B cell (primary cell): ENCODE measurements at places on chromosomes 6 and 20. TPM values are rescaled to one million over a fixed set of nuclear protein-coding genes. Genes with fewer than 3 reads are reported as not detected.
A peak's percentile ranks its signal among the peaks of the same experiment; 100 is the strongest.

C6orf163 gene
- 10.0 and 11.8 TPM in 2 replicates for total RNA-seq

LST1 gene
- 7.4 and 9.5 TPM in 2 replicates for total RNA-seq

IRAK1BP1 gene
- total RNA-seq: 3.0 and 3.2 TPM in 2 replicates

ZSCAN23 gene
- total RNA-seq: 0.78 and 0.79 TPM in 2 replicates

PIGU gene
- total RNA-seq: 15.4 and 19.3 TPM in 2 replicates

SIRPB2 gene
- not detected in 2 replicates for total RNA-seq

PLCB4 gene
- not detected in 2 replicates for total RNA-seq

DNA sequence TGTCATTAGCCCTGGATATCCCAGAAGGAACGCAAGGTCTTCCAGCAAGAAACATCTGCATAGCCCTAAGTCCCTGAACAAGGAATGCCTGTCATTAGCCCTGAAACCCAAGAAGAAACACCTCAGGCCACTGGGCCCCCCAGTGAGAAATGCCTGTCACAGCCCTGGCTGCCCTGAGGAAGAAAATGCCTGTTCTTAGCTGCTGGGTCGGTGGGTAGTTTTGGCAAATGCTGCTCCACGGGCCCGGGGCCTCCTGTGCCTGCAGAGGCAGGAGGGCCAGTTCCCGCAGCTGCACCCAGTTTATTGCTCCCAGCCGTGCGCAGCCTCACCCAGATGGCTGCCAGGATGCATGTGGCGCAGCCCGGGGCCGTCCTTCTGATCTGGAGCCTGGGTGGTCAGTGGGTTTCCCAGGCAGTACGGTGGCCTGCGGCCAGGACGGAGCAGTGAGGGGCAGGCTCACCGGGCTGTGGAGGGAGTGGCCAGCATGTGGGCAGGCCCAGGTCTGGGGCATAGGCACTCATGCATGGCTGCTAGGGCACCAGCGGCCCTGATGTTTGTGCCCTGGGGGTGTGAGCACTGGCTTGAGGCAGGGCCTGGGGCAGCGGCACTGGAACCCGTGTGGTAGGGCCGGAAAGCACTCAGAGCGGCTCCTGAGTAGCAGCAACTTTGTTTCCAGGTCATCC lies 219.0 kb downstream of the ERMARD start:
- no peak for DNase-seq

DNA sequence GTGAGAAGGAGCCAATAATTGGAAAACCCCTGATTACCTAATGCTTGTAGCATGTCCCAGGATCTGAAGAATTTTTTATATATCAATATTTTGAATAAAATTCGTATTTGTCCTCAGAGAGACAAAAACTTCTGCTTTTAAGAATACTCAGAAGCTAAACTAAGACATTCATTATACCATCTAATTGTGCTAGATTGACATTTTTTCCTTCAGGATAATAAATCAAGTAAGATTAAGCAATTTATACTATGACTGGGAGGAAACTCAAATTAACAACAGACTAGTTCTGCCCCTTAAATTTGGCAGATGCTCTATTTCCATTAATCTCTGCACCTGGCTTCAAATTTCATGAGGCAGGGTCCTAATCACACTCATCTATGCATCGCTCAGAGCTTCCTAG lies 291.4 kb downstream of the PLCB1 start:
- no peak for DNase-seq

DNA sequence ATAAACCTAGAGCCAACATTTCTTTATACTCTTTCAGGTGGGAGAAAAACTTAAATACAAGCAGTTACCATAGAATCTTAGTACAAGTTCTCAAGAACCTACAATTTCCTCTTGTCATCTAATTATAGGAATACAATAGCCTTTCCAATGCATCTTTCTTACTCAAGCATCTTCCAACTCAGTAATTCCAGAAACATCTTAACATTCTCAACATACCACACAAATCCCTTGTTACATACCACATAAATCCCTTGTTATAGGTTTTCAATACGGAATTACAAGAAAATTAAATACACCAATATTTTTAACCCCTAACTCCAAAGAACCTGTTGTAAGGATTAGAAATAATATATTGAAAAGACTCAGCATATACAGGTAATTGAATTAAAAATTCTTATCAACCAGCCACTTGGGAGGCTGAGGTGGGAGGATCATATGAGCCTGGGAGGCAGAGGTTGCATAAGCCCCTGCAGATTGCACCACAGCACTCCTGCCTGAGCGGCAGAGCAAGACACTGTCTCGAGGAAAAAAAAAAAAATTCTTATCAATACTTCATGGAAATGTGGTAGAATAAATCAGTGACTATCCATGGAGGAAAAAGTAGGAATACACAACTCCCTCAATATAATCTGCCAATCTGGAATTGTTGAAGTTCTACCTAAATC lies 127.5 kb upstream of the CCDC28A start:
- DNase-seq: no peak

GRCh38 chr20:5652626-5653553 lies 97.3 kb upstream of the SHLD1 start:
- DNase-seq: peak; percentile 58

- no peak for DNase-seq
Measured at GRCh38 chr20:34875642-34876405, 588 bp upstream of the ACSS2 start.

DNA sequence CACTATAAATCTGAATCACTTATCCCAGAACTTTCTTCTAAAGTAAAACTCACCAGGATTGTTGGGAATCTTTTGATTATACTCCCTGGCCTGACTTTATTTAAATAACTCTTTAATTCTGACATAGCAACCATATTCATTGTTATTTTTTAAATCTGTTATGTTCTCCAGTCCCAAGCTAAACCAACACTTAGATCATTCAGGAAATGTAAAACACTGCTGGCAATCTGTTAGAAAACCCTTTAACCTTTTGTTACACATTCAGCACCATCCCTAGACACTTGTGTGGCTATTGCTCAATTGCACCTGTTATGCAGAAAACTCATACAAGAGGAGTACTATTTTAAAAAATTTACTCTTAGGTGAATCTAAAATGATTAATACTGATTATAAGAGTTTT lies 101.8 kb upstream of the NHSL1 start:
- no peak for DNase-seq

DNA sequence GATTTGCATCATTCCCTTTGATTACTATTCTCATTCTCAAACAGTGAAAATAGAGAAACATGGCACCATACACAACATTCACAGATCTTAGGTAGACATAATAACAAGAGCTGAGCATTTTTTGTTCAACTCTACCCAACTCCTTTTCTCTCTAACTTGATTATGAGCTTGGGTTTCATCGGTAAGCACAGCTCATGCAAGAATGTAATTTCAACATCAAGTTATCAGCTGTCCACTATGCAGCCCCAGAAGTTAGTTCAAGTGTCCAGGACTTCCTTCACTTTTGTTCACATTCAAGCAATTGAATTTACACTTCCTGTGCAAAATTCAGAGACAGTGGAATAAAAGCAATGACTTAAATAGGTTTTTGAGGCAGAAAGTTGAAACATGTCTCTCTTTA lies 297.7 kb upstream of the SASH1 start:
- DNase-seq: no peak

DNA sequence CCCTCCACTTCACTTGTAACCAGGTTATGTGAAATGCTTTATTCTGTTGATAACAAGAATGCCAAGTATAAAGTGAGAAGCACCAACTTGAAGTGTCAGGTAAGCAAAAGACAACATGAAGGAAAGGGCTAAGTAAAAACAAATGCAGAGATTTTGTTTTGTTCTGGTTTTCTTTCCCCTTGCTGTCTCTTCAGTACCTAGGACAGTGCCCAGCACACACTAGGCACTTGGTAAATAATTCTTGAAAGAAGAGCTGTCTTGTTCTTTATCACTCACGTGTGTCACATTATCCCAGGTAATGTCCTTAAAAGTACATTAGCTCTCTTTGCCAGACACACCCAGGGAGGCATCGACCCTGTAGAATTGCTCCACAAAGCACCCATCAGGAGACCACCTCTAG lies 350.0 kb upstream of the IRAK1BP1 start:
- DNase-seq: no peak

DNA sequence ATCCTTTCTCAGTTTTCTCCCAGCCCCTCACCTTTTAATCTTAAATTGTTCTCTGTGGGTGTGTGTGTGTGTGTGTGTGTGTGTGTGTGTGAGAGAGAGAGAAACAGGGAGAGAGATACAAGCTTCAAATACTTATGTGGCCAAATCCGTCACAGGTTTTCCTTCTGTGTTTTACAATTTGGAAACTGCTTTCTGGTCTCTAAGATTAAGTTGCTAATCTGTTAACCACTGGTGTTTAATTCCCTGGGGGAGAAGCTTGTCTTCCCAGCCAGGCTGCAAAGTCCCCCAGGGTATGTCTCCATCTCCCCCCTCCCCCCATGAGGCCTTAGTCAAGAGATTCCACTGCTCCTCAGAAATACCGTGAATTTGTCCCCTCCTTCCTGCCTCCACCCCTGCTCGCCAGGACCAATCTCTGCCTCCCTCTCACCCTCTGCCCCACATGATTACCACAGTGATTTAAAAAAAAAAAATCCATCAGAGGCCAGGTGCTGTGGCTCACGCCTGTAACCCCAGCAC lies 49.0 kb downstream of the RIPOR3 start:
- DNase-seq: no peak

GRCh38 chr20:51529081-51529681 lies 13.3 kb downstream of the NFATC2 start:
- no peak for DNase-seq

DNA sequence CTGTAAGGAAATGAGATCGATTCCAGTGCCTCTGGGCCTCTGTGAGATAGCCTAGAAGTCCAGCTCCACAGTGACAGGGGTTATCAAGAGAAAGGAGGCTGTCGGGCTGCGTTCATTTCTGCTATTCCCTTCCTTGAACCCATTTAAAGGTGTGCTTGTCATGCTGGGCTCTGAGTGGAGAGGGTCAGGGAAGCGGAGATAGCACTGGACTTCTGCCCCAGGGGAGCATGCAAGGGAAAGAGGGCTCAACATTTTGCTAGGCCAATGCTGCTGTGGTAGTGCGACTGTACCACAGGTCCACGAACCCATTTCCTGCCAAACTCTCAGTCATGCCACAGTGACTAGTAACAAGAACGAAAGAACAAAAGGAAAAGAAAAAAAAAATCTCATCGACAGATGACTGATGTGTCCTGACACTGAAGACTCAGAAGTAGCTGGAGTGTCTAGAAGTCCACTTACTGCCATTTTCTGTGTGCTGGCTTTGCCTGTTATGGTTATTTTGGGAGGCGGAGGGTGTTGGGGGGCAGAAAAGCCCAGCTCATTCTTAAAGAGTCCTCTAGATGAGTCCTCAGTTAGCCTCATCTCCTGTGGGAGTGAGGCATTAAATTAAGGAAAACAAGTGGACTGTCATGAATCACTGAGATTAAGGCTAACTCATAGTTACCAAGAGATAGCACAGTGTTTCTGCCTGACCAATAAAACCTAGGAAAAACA lies 8.1 kb downstream of the NEDD9 start:
- peak; percentile 20 for DNase-seq

- DNase-seq: no peak
Measured at GRCh38 chr20:14951707-14952418, 614.5 kb upstream of the FLRT3 start.

DNA sequence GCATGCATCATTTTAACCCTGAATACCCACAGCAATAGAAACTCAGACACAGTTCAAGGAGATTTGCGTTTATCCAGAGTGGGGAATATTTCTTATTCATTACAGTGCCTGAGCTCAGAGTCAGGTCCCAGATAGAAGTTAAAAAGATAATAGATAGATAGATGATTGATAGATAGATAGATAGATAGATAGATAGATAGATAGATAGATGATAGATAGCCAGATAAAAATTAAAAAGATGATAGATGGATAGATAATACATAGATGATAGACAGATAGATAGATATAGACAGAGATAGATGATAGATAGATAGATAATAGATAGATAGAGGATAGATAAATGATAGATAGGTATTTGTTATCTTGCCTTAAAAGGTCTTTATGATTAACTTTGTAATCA lies 184.7 kb downstream of the MYLK4 start:
- no peak for DNase-seq

GRCh38 chr20:13353261-13353945 lies 132.3 kb downstream of the ISM1 start:
- DNase-seq: no peak

DNA sequence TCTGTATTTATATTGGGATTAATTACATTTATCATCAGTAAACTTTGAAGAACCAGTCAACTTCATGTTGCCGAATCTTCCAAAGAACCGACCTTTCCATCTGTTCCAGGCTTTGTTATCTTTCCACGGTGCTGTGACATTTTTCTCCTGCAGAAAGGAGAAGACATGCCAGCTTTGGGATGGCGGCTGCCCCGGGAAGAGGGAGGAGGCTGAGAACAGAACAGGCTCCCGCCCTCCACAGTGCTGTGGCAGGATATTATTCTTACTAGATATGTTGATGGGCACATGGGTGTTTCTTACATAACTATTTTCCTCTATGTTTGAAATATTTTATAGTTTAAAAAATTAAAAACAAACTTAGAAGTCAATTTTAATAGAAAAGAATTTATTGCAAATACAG lies 44.9 kb downstream of the GINS1 start:
- no peak for DNase-seq

DNA sequence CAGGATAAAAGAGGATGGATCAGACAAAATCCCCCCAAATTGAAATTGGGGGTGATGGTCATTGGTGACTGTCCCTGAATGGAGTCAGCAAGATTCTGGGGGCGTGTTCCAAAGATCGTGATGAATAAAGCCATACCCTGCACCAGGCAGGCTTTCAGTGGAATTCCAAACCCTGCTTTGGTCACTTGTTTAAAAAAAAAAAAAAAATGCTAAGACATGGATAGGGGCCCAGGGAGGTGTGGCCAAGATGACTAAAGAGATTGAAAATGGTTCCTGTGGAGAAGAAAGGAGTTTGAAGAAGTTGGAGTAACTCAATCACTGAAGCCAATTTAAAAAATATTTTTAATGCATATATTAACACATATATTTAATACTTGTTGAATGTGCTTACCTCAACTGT lies 161.4 kb upstream of the KCNG1 start:
- DNase-seq: no peak
